ENCODE measurements at places on chromosomes 5 and 9.

- H3K4me1 ChIP-seq: no peaks in the 10 kb centered on the region
- H3K4me3 ChIP-seq: no peak overlapping the region
- H3K27ac ChIP-seq: no peak overlapping the region
- no peaks in the 10 kb centered on the region for H3K27me3 ChIP-seq
- H3K36me3 ChIP-seq: no peaks in the 10 kb centered on the region
These were observed 13.8 kb downstream of the SGTB start for GRCh38 chr5:65708145-65708544.

DNA sequence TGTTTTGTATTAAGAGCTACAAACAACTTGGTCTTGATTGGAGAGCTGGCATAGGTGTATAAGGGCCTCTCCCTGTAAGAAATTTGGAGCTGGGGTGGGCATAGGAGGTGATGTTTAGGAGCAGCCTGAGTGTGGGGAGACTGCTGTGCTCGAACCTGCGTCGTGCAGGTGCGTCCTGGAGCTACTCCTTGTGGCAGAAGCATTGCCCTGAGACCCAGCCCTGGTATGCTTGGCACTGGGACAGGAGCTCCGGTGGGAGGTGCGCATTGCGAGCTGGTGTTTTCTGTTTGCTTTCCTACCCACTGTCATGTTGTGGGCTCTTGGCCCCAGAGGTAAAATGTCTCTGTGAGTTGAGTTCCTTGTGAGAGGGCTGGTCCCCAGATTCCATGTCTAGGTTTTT, 46.4 kb downstream of the EHMT1 start:
- H3K4me1 ChIP-seq: peaks cover 4% of the 10 kb centered on the region
- H3K27me3 ChIP-seq: no peaks in the 10 kb centered on the region
- peaks cover 10% of the 10 kb centered on the region for H3K36me3 ChIP-seq
- DNase-seq: no peak

- no peaks in the 10 kb centered on the region for H3K4me1 ChIP-seq
- no peak overlapping the region for H3K4me3 ChIP-seq
- H3K27ac ChIP-seq: no peak overlapping the region
- H3K27me3 ChIP-seq: no peaks in the 10 kb centered on the region
- no peaks in the 10 kb centered on the region for H3K36me3 ChIP-seq
These were observed 138.0 kb downstream of the CAAP1 start for GRCh38 chr9:26754509-26755164.

GRCh38 chr9:86175743-86176456, 76.5 kb upstream of the GOLM1 start:
- H3K4me1 ChIP-seq: no peaks in the 10 kb centered on the region
- DNase-seq: no peak
- no peaks in the 10 kb centered on the region for H3K36me3 ChIP-seq
- H3K27ac ChIP-seq: no peak overlapping the region
- no peak overlapping the region for H3K4me3 ChIP-seq
- H3K27me3 ChIP-seq: no peaks in the 10 kb centered on the region

- H3K27ac ChIP-seq: no peak overlapping the region
- H3K27me3 ChIP-seq: no peaks in the 10 kb centered on the region
- no peak overlapping the region for H3K4me3 ChIP-seq
- peaks cover 12% of the 10 kb centered on the region for H3K36me3 ChIP-seq
These were observed 66.1 kb downstream of the SPTLC1 start for GRCh38 chr9:92048924-92049625.

DNA sequence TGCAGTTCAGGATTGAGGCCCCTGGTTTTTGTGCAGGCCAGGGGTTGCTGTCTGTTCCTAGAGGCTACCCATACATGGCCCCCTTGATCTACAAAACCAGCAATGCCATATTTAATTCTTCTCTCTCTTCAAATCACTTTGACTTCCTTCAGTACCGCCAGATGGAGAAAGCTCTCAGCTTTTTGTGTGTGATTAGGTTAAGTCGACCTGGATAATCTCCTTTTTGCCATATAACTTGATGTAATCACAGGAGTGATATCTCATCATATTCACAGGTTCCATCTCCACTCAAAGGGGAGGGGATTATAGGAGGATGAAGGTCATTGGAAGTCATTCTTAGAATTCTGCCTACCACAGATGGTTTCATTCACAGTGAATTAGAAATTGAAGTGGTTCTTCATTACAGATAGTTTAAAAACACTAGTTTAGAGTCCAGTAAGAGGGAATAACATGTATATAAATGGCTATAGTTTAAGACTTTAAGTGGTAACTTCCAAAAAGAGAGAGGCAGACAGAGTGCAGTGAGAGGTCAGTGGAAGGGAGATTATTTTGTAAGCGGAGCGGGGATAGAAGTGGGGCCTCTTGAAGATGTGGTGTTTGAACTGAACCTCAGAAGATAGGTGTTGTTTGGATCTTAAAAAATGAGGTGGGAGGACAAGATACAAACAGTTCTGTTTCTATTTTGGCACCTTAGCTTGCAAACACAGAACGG, 85.9 kb downstream of the GALNT10 start:
- H3K27ac ChIP-seq: peak overlapping the region; percentile 39
- no peak for DNase-seq
- H3K36me3 ChIP-seq: no peaks in the 10 kb centered on the region
- H3K27me3 ChIP-seq: no peaks in the 10 kb centered on the region
- H3K4me1 ChIP-seq: peaks cover 21% of the 10 kb centered on the region

DNA sequence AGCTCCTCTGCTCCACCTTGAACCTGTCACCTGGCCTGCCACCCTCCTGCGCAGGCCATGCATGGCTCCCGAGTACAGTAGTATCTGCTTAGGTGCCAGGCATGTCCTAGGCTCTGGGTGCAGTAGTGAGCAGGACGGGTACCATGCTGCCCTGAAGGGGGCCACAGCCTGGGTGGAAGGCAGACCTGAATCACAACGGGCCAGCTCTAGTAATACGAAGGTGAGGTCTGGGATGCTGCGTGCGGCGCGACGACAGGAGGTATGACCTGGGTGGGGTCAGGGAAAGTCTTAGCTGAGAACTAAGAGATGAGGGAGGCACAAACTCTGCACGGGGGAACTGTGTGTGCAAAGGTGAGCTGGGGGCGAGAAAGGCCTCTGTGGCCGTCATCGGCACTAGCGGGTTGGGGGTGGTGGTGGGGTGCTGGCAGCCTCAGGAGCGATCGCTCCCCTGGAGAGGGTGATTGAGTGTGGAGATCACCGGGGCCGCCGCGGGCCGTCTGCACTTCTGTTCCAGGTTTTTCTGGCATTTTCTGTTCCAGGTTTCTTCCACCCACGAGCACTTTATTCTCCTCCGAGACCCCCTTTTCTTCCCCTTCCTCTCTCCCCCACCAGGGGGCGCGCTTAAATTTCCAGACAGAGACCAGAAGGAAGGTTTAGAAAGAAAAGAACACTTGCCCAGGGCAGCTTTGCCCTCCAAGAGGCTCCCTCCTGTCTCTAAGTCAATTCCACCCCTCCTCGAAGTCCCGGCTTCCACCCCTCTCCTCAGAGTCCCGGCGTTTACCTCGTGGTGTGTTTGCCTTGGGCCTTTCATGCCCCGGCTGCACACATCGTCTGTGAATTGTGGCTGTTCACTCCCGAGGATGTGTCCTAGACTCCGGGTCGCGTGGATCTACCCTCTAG, 15.1 kb downstream of the PDLIM4 start:
- H3K4me3 ChIP-seq: no peak overlapping the region
- H3K36me3 ChIP-seq: peaks cover 8% of the 10 kb centered on the region
- H3K27ac ChIP-seq: peak overlapping the region; percentile 40
- H3K4me1 ChIP-seq: peaks cover 14% of the 10 kb centered on the region
- DNase-seq: no peak

- H3K27ac ChIP-seq: no peak overlapping the region
- no peaks in the 10 kb centered on the region for H3K36me3 ChIP-seq
- H3K4me1 ChIP-seq: peaks cover 5% of the 10 kb centered on the region
- no peak overlapping the region for H3K4me3 ChIP-seq
These were observed 24.0 kb upstream of the SLC9A3 start for GRCh38 chr5:548256-548655.

- no peak overlapping the region for H3K4me3 ChIP-seq
- H3K27me3 ChIP-seq: no peaks in the 10 kb centered on the region
- no peaks in the 10 kb centered on the region for H3K36me3 ChIP-seq
- no peaks in the 10 kb centered on the region for H3K4me1 ChIP-seq
- H3K27ac ChIP-seq: no peak overlapping the region
These were observed 83.0 kb downstream of the SMC2 start for GRCh38 chr9:104177003-104177611.

DNA sequence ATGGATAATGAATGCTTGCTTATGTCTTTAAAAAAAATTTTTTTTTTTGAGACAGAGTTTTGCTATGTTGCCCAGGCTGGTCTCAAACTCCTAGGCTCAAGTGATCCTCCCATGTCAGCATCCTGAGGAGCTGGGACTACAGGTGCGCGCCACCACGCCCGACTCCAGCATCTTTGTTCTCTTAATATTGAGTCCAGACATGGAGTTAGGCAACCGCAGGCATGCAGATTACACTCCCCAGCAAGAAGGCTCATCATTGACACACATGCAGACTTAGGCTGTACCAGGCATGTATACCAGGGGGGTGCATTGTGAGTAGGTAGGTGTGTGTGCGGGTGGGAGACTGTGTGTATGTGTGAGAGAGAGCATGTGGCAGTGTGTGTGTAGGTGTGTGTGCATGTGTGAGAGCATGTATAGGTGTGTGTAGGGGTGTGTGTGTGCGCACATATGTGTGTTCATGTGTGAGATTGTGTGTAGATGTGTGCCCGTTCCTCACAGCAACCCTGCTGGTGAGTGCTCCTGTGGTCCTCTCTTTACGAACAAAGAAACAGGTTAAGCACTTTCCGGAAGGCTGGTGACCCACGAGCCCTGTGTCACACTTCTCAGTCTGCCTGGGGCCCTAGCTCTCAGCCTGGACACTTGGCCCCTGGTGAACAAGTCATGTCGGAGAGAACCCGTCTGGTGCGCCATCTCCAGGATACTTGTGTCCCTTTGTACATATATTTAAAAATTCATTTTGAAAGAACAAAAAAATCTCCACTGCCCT, 6.2 kb downstream of the OBP2B start:
- H3K4me3 ChIP-seq: no peak overlapping the region
- no peaks in the 10 kb centered on the region for H3K27me3 ChIP-seq
- H3K4me1 ChIP-seq: no peaks in the 10 kb centered on the region
- no peak overlapping the region for H3K27ac ChIP-seq
- no peaks in the 10 kb centered on the region for H3K36me3 ChIP-seq

DNA sequence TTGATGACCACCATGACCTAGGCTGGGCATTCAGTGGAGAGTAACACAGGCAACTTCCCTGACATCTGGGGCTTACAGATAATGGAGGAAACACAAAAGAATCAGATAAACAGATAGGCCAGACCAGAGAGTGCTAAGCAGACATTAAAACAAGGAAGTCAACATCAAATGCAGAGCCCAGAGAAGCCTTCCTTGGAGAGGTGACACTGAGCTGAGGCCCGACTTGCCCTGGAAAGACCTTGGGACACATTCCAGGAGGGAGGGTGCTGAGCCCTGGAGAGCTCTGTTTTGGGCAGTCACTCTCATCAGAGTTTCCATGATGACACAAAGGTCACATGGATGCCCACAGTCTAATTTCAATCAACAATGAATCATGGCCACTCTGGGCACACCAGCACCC, 31.9 kb upstream of the C5orf58 start:
- DNase-seq: no peak
- H3K36me3 ChIP-seq: no peaks in the 10 kb centered on the region
- H3K4me3 ChIP-seq: no peak overlapping the region
- no peaks in the 10 kb centered on the region for H3K4me1 ChIP-seq
- no peak overlapping the region for H3K27ac ChIP-seq
- no peaks in the 10 kb centered on the region for H3K27me3 ChIP-seq

GRCh38 chr5:109792613-109793012, 102.9 kb downstream of the MAN2A1 start:
- H3K27me3 ChIP-seq: no peaks in the 10 kb centered on the region
- no peak for DNase-seq
- H3K36me3 ChIP-seq: no peaks in the 10 kb centered on the region
- H3K4me1 ChIP-seq: no peaks in the 10 kb centered on the region
- no peak overlapping the region for H3K4me3 ChIP-seq

- DNase-seq: no peak
- H3K27ac ChIP-seq: no peak overlapping the region
- peaks cover 77% of the 10 kb centered on the region for H3K4me1 ChIP-seq
- no peaks in the 10 kb centered on the region for H3K27me3 ChIP-seq
These were observed 16.1 kb downstream of the HNRNPH1 start for GRCh38 chr5:179607160-179607931.

- no peak overlapping the region for H3K4me3 ChIP-seq
- H3K36me3 ChIP-seq: no peaks in the 10 kb centered on the region
- no peak for DNase-seq
- H3K4me1 ChIP-seq: no peaks in the 10 kb centered on the region
These were observed 28.7 kb upstream of the PALM2AKAP2 start for GRCh38 chr9:109751253-109751652.

GRCh38 chr9:17627641-17628040, 48.8 kb downstream of the SH3GL2 start:
- no peak overlapping the region for H3K4me3 ChIP-seq
- H3K4me1 ChIP-seq: no peaks in the 10 kb centered on the region
- no peaks in the 10 kb centered on the region for H3K36me3 ChIP-seq
- H3K27me3 ChIP-seq: no peaks in the 10 kb centered on the region
- no peak overlapping the region for H3K27ac ChIP-seq

DNA sequence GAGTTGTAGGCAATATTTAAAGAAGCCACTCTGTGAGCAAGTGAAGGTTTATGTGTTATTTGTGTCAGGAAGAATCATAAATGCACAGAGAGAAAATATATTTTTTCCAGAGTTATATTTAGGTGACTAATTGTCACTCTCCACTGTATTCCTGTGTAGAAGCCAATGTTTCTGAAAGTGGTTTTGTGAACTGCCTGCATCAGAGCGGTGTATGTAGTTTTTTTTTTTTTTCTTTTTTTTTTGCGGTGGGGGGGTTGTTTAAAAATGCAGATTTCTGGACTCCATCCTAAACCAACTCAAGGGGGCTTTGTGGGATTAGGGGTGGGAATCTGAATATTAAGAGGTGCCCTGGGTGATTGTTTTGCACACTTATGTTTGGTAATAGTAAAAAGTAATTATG, 103.4 kb downstream of the GDNF start:
- no peak for DNase-seq
- no peaks in the 10 kb centered on the region for H3K27me3 ChIP-seq
- no peaks in the 10 kb centered on the region for H3K4me1 ChIP-seq
- H3K4me3 ChIP-seq: no peak overlapping the region

GRCh38 chr5:179873588-179874110, 15.0 kb upstream of the MRNIP start:
- no peaks in the 10 kb centered on the region for H3K27me3 ChIP-seq
- DNase-seq: no peak
- H3K4me1 ChIP-seq: no peaks in the 10 kb centered on the region
- H3K4me3 ChIP-seq: no peak overlapping the region

DNA sequence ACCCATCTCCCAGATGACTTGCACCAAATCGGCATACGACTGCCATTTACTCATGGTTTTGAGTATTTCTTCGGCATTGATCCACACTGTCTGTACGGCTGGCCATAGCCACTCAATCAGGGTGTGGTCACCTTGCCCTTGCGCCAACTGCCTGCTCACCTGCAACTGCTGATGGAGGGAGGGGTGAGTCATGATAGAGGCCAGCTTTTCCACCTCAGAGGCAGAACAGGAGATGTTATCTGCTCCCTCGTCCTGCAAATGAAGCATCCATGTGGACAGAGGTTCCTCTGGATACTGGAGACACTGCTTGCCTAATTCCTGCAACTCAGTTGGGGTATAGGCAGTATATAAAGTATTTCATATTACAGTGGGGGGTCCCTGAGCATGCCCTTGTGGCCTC, 85.6 kb upstream of the ATP10B start:
- no peaks in the 10 kb centered on the region for H3K27me3 ChIP-seq
- no peaks in the 10 kb centered on the region for H3K36me3 ChIP-seq
- H3K4me1 ChIP-seq: peaks cover 11% of the 10 kb centered on the region
- no peak for DNase-seq

Measured in esophagus squamous epithelium (tissue), 5 donors.